Common myeloid progenitor, CD34-positive (primary cell): ENCODE measurements at places on chromosomes 6 and 20.
A peak's percentile ranks its signal among the peaks of the same experiment; 100 is the strongest.

DNA sequence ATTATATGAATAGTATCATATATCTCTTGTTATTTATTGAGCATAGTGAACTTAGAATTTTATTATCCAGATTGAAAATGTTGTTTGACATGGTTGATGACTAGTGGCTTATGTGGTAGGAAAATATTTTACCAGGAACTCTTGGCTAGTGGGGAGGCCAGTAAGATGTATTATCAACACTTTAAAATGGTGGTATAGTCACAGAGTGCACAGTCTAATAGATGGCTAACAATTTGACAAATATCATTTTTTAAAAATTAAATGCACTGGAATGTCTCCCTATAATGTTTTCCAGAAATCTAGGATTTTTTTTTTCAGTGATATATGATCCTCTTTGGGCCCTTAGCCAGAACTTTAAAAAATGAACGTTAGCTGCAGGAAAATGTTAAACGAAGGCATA lies 26.9 kb upstream of the EYA4 start:
- no peak overlapping the region for H3K27ac ChIP-seq
- no peaks in the 10 kb centered on the region for H3K27me3 ChIP-seq
- no peak overlapping the region for H3K4me3 ChIP-seq
- DNase-seq, result no peak

GRCh38 chr20:23441850-23442313 lies 2.4 kb downstream of the CSTL1 start:
- no peaks in the 10 kb centered on the region for H3K4me1 ChIP-seq
- H3K27me3 ChIP-seq, result no peaks in the 10 kb centered on the region
- no peak overlapping the region for H3K27ac ChIP-seq
- DNase-seq, result peak; percentile 85
- H3K4me3 ChIP-seq, result no peak overlapping the region
- H3K36me3 ChIP-seq, result no peaks in the 10 kb centered on the region

GRCh38 chr6:110528101-110528929 lies 51.9 kb upstream of the SLC22A16 start:
- H3K36me3 ChIP-seq, result no peaks in the 10 kb centered on the region
- peaks cover 10% of the 10 kb centered on the region for H3K4me1 ChIP-seq
- H3K27ac ChIP-seq, result no peak overlapping the region
- no peaks in the 10 kb centered on the region for H3K27me3 ChIP-seq

DNA sequence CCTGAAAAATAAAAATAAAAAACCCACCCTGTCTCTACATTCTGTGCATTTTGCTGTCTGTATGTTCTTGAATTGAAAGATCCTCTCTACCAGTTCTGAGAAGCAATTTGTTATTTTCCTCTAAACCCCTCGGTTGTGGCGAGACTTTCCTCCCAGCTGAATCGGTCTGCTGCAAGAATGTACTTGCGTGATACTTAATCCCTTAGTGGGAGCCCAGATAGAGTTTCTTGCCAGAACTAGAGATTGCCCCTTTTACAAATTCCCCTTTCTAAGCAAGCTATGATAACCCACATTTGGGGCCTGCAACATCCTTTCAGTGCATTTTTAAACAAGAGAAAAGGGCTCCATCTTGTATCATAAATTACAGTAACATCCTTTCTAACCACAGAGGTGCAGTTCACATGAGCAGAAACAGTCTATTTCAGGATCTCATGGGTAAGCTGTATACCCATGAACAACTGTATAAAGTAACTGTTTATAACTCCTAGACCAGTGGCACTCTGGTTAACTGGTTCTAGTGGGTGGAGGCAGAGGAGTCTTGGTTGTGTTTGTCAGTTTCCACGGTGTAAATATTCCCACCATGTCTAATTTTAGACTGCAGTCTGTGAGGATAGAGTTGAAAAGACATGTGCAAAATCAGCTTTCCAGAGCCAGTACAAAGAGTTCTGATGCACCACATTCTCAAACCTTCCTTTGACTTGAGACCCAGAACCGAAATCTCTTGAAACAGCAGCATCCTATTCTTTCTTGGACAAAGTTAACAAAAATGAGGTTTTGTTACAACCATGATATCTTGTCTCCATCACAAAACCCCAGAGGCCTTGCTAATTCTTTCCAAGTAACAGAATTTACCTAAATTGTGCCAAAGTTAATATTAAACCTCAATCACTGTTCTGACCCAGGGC lies 113.1 kb upstream of the ZNF217 start:
- no peaks in the 10 kb centered on the region for H3K36me3 ChIP-seq
- peaks cover 44% of the 10 kb centered on the region for H3K4me1 ChIP-seq
- DNase-seq, result no peak
- no peaks in the 10 kb centered on the region for H3K27me3 ChIP-seq
- peak overlapping the region; percentile 30 for H3K27ac ChIP-seq
- no peak overlapping the region for H3K4me3 ChIP-seq

GRCh38 chr6:82246370-82246769 lies 1.2 kb downstream of the IBTK start:
- H3K27ac ChIP-seq, result peak overlapping the region; percentile 81
- no peaks in the 10 kb centered on the region for H3K27me3 ChIP-seq
- peak overlapping the region; percentile 93 for H3K4me3 ChIP-seq
- peaks cover 34% of the 10 kb centered on the region for H3K4me1 ChIP-seq
- no peak for DNase-seq
- H3K36me3 ChIP-seq, result no peaks in the 10 kb centered on the region

- H3K27ac ChIP-seq, result no peak overlapping the region
- peaks cover 14% of the 10 kb centered on the region for H3K36me3 ChIP-seq
- no peaks in the 10 kb centered on the region for H3K4me1 ChIP-seq
- no peak for DNase-seq
- H3K27me3 ChIP-seq, result no peaks in the 10 kb centered on the region
- no peak overlapping the region for H3K4me3 ChIP-seq
These were observed 48.9 kb downstream of the VTA1 start for GRCh38 chr6:142195862-142196541.

DNA sequence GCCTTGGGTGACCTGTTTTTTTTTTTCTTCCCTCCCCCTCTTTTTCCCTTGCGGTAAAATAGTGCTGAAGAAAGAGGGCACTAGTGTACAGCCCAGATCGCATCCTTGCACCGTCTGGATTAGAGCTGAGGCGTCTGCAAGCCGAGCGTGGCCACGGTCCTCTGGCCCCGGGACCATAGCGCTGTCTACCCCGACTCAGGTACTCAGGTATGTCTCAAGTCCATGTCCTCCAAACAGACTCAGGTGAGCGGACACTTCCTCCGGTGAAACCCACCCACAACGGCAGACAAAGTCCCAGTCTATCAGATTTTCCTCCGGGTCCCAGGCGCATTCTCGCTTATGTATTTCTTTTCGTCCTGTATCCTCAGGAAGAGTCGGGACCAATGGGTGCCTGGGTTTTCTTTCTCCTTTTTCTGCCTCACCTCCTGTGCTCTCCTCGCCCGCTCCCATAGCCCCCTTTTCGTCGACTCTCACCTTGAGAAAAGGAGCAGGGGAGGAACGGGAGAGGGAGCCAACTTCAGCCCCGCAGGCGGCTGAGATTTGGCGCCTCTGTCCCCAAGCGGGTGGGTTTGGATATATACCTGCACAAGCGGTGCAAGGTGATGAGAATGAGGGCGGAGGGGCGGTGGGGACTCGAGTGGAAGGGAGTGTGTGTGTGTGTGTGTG lies 1.1 kb upstream of the GRM1 start:
- H3K36me3 ChIP-seq, result no peaks in the 10 kb centered on the region
- H3K4me1 ChIP-seq, result peaks cover 3% of the 10 kb centered on the region
- H3K27me3 ChIP-seq, result peaks cover 44% of the 10 kb centered on the region
- DNase-seq, result peak; percentile 10

DNA sequence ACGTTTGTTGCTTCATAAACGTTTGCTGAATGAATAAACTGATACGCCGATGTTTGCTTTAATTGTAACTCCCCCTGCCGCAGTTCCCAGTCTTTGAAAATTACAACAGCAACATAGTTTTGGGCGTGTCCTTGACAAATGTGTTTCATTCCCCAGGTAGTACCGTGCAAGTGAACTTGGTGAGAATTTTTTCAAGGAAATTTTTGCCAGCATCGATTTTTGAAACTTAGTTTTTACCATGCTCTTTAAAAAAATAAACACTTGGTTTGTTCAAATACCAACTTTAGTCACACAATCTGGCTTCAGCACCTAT lies 60.1 kb downstream of the FAM217A start:
- H3K36me3 ChIP-seq, result peaks cover 3% of the 10 kb centered on the region
- peak overlapping the region; percentile 95 for H3K4me3 ChIP-seq
- peak overlapping the region; percentile 97 for H3K27ac ChIP-seq
- peaks cover 51% of the 10 kb centered on the region for H3K4me1 ChIP-seq
- DNase-seq, result no peak

DNA sequence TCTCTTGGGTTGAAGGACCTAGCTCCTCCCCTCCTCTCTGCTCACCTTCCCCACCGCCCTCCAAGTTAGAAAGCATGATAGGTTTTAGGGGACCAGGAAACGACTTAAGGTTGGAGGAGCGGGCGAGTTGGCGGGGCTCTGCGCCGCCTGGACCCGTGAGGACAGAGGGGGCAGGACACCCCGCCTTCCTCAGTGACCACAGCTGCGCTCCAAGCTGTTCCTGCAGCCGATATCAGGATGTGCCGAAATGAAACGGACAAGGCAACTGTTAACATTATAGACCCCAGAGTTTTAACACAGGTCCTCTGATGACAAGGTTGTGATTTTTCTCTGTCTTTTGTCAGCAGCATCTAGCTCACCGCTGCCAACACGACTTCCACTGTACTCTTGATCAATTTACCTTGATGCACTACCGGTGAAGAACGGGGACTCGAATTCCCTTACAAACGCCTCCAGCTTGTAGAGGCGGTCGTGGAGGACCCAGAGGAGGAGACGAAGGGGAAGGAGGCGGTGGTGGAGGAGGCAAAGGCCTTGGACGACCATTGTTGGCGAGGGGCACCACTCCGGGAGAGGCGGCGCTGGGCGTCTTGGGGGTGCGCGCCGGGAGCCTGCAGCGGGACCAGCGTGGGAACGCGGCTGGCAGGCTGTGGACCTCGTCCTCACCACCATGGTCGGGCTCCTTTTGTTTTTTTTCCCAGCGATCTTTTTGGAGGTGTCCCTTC lies at the start of gene GRM1:
GRM1 (plus strand) TSS at position 212 of the 722 bp plus-strand sequence; CDS start at position 668, 456 bp downstream.
- H3K4me3 ChIP-seq, result no peak within 1 kb of the TSS
- peaks cover 2% of the 10 kb centered on the region for H3K4me1 ChIP-seq
- H3K27me3 ChIP-seq, result peaks cover 53% of the 10 kb centered on the region
- H3K36me3 ChIP-seq, result no peaks in the 10 kb centered on the region

DNA sequence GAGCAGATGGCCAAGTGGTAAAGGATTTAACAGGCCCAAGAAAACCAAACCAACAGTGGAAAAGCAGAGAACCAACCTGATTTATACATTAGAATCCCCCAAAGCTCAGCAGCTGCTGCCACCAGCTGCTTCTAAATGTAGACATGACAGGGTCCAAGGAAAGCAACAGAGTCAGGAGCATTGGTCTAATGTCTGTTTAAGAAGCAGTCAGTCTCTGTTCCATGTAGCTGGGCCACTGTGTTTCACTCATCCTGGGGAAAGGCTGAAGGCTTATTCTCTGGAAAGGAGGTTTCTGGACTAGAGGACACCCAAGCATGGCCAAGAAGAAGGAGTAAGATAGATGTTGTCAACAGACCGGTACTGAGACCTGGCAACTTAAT lies 75.4 kb downstream of the TMEM244 start:
- H3K36me3 ChIP-seq, result no peaks in the 10 kb centered on the region
- no peaks in the 10 kb centered on the region for H3K27me3 ChIP-seq
- H3K4me1 ChIP-seq, result no peaks in the 10 kb centered on the region
- H3K4me3 ChIP-seq, result no peak overlapping the region

GRCh38 chr6:156776470-156776839 lies 723 bp upstream of the ARID1B start:
- H3K27ac ChIP-seq, result peak overlapping the region; percentile 96
- H3K4me3 ChIP-seq, result peak overlapping the region; percentile 84
- DNase-seq, result peak; percentile 61
- peaks cover 34% of the 10 kb centered on the region for H3K4me1 ChIP-seq

DNA sequence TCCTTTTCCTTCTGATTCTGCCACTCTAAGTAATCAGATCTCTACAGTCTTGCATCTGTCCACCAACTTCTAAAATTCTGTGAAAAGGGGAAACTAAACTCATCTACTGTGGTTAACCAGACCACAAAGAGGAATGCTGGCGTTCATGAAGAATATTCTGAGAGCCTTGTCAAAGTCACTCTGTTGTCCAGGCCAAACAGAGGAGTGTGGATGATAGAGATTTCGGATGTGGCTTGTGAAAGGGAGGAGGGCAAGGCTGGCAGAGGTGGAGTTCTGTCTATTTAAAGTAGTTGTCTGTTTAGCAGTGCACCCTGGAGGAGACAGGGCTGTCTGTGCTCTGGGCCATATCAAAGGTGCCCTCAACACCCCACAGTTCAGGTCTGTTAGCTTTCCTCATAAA lies 33.9 kb downstream of the CCN2 start:
- no peaks in the 10 kb centered on the region for H3K36me3 ChIP-seq
- peaks cover 18% of the 10 kb centered on the region for H3K4me1 ChIP-seq
- peaks cover 7% of the 10 kb centered on the region for H3K27me3 ChIP-seq

- H3K27ac ChIP-seq, result no peak overlapping the region
- peak; percentile 23 for DNase-seq
- no peak overlapping the region for H3K4me3 ChIP-seq
- H3K4me1 ChIP-seq, result peaks cover 11% of the 10 kb centered on the region
- no peaks in the 10 kb centered on the region for H3K27me3 ChIP-seq
These were observed 3.7 kb downstream of the MRPS18A start for GRCh38 chr6:43683708-43684455.

- DNase-seq, result no peak
- H3K36me3 ChIP-seq, result no peaks in the 10 kb centered on the region
- no peak overlapping the region for H3K4me3 ChIP-seq
- no peaks in the 10 kb centered on the region for H3K4me1 ChIP-seq
These were observed 5.8 kb upstream of the TFAP2A start for GRCh38 chr6:10420546-10421157.

DNA sequence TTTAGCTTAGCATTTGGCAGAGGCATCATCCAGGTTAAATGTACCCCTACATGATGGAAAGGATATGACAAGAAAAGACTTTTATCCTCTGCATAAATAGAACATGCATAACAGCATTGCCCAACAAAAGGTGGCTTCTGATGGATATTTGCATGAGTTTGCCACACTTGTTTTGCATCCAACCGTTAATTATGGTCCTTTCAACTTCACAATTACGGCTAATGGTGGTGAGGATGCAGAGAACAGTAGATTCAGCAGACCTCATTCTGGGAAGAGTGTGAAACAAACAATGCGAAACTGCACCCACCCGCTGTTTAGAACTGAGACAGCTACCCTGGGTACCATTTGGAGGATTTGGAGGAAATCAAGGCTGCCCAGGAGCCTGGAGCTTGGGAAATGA lies 690.9 kb upstream of the CHD6 start:
- peaks cover 2% of the 10 kb centered on the region for H3K27me3 ChIP-seq
- no peaks in the 10 kb centered on the region for H3K4me1 ChIP-seq
- DNase-seq, result no peak
- H3K27ac ChIP-seq, result no peak overlapping the region
- no peaks in the 10 kb centered on the region for H3K36me3 ChIP-seq

- no peaks in the 10 kb centered on the region for H3K4me1 ChIP-seq
- H3K27me3 ChIP-seq, result no peaks in the 10 kb centered on the region
- H3K27ac ChIP-seq, result no peak overlapping the region
- peak; percentile 8 for DNase-seq
These were observed 26.9 kb upstream of the CBLN4 start for GRCh38 chr20:56032251-56032650.

DNA sequence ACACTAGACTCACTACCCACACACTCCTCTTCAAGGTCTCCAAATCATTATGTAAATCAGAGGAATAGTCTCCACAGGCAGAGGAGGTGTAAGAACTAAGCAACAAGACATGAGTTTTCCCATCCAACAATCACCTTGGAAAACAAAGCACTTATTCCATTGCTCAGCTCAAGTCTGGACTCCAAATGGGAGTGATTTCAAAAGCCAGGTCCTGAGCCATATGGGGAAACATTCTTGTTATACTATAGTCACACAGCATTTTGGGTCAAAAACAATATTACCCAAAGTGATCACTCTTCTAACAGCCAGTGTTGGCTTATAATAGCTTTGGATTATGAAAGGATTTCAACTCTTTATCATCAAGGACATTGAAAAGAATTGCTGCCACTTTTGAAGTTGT lies 3.6 kb upstream of the PRPH2 start:
- no peaks in the 10 kb centered on the region for H3K36me3 ChIP-seq
- no peak for DNase-seq
- H3K4me3 ChIP-seq, result peak overlapping the region; percentile 97
- peak overlapping the region; percentile 77 for H3K27ac ChIP-seq
